ENCODE measurements at places on chromosomes 2 and 18. TPM values are rescaled to one million over a fixed set of nuclear protein-coding genes. Genes with fewer than 3 reads are reported as not detected.

- DNase-seq: no peak
These were observed 354.0 kb downstream of the LRRTM1 start for GRCh38 chr2:79950526-79950925.

DNA sequence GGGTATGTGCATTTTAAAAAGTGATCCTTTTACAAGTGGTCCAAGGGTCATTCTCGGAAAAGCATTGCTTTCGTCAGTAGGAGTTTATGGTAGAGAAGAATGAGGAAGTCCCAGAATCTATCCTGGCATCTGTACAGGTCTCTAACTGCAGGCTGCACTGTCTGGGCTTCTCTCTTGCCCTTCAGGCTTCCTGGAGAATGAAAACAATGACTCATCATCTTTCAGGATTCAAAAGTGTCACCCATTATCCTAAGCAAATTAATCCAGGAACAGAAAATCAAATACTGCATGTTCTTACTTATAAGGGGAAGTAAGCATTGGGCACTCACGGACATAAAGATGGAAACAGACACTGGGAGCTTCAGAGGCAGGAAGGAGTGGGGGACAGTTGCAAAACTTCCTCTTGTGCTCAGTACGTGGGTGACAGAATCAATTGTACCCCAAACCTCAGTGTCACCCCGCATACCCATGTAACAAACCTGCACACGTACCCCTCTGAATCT lies 60.2 kb upstream of the TXNDC2 start:
- DNase-seq: no peak

DNA sequence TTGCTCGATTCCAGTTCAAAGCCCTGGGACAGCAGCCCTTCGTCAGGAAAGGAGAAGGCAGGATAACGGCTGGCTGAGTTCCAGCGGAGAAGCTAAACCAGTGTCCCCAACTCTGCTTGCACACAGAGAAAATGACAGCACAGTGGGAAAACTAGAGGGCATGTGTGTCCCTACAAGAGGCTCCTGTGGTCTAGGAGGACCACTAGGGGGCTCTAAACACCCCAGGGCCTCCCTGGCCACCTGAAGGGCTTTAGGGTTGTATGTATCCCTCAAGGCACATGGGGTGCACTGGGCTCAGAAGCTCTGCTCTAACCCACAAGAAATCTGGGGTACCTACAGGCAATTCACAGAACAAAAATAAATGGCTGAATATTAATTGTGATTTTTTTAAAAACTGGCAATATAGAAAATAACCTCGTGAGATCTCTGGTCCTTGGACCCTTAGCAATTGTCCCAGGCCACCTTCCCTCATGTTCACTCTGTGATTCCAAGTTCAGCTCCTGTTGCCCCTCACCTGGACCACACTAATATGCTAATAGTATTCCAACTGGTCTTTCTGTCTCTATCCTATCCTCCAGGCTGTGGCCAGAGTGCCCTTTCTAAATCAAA lies 17.5 kb downstream of the STAT1 start:
- no peak for DNase-seq

GRCh38 chr18:12911025-12911928 lies 27.2 kb upstream of the PTPN2 start:
- peak; percentile 52 for DNase-seq

GRCh38 chr2:82317012-82317411 lies 2012.5 kb upstream of the LRRTM1 start:
- no peak for DNase-seq

- no peak for DNase-seq
These were observed 138.5 kb downstream of the MEP1B start for GRCh38 chr18:32328379-32328778.

- no peak for DNase-seq
These were observed 1.9 kb downstream of the ZNF236 start for GRCh38 chr18:76824145-76824676.

GRCh38 chr2:9993488-9994165 lies 42.1 kb downstream of the GRHL1 start:
- no peak for DNase-seq

GRCh38 chr2:197969391-197969893 lies 165.0 kb downstream of the PLCL1 start:
- no peak for DNase-seq

DNA sequence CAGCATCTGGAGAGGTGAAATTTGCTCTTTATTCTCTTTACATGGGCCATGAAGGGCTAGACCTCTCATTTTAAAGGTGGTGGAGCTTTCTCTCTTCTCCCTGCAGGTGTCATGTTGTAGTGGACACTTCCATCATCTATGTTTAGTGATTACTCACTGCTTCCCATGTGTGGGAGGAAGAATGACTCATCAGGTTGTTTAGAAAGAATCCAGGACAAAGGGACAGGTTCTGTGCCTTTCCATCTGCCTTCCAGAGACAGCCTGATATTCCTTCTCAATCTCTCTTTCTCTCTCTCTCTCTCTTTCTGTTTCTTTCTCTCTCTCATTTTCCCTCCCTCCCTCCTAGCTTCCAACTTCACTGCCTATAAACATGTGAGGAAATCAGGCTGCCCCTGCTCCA lies 38.7 kb downstream of the SCG2 start:
- no peak for DNase-seq

- DNase-seq: no peak
These were observed 2.2 kb downstream of the RELCH start for GRCh38 chr18:62189208-62189607.

DNA sequence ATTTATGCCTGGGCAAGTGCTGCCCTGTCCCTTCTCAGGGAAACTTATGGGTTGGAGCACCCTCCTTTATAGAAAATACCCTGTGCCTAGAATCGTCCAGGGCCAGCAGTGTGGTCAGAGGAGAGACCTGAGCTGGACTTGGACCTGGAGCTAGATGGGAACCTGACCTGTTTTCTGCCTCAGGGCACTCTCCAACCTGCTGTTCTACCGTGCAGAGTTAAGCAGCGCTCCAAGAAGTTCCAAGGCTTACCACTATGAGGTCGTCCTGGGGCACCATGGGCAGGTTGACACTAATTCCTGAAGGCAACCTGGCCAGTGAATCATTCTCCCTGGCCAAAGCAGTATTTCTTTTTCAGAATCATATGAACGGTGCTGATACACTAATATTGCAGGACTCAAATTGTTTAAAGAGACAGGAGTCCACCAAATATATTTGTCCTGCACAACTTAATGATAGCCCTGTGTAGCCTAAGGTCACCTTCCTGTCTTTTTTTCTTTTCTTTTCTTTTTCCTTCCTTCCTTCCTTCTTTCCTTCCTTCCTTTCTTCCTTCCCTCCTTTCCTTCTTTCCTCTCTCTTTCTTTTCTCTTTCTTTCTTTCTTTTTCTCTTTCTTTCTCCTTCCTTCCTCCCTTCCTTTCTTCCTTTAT lies 455.4 kb upstream of the HNMT start:
- DNase-seq: no peak

DNA sequence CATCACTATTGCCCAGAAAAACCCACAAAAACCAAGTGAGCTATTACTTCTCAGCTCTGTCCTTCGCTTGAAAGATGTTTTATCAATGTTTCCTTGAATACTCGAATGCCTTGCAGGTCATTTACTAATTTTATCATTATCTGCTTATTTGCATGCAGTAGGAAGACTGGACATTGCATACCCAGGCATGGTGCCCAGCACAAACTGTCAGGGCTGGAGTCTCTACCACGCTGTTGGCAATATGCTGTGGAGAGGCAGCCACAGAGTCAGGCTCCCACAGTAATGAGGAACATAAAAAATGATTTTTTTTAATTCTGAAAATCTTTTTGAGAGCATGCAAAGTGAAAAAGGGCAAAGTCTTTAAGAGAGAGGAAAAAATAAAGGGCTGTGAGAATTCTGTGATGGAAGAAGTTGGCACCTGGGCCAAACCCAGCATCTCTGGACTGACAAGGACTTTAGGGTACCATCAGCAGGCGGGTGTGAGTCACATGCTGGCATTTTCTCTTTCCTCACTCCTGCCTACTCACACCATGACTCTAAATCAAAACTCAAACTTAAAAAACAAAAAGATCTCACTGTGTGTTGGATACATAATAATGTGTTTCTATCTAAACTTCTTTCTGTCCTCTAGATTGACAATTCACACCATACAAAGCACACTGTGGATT lies 709.8 kb upstream of the FANCL start:
- DNase-seq: no peak

DNA sequence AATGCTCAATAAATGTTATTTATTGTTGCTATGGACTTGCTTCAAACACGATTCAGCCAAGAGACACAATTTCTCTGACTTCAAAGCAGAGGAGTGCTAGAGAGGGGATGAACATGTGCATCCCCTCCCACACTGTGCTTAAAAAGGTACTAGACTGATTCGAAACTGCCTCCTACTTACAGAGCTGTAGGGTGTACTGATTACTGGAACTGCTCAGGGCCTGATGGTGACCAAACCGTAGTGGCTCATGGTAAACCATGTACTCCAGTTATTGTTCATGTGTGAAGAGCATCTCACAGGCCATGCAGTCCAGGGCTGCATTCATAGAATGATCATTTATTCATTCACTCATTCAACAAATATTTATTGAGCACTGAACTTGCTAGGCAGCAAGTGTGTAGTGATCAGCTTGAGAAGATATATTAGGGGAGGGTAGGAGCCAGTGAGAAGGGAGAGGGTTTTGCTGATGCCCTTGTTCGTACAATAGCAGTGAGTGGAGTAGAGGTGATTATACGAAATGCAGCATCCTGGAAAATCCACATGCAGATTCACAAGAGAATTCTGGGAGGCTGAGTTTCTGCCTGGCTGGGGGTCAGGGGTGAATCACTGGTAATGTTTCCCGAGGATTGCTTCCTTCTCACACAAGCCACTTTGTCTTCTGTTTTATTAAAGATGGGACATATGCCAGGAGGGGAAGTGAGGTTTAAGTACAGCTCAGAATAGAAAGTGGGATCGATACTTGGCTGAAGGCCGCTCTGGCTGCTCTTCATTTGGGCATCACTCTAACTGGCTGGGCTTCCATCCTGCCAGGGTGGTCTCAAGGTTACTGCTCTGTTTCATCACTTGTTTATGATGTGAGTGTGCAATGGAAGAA lies 245.4 kb downstream of the RAD51AP2 start:
- DNase-seq: no peak

DNA sequence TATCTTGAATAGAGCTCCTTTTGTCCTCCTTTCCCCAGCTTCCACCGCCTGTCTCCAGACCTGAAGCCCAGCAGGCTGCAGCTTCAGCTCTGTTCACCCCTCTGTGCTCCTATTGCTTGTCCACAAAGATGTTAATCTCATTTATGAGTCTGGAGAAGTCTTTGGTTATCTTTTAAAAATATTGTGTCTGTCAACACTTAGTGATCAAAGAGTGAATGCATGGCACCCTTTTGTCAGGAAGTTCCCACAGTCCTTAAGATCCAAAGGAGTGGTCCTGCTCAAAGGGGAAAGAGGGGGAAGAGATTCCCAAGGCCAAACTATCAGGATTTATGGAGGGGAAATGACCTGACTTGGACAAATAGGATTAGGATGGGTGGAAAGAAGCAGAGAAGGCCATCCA lies 118.9 kb downstream of the ACAA2 start:
- no peak for DNase-seq

- DNase-seq: no peak
These were observed 77.3 kb upstream of the RPL31 start for GRCh38 chr2:100924520-100925451.

- no peak for DNase-seq
These were observed 99.3 kb downstream of the STK39 start for GRCh38 chr2:168147830-168148794.

DNA sequence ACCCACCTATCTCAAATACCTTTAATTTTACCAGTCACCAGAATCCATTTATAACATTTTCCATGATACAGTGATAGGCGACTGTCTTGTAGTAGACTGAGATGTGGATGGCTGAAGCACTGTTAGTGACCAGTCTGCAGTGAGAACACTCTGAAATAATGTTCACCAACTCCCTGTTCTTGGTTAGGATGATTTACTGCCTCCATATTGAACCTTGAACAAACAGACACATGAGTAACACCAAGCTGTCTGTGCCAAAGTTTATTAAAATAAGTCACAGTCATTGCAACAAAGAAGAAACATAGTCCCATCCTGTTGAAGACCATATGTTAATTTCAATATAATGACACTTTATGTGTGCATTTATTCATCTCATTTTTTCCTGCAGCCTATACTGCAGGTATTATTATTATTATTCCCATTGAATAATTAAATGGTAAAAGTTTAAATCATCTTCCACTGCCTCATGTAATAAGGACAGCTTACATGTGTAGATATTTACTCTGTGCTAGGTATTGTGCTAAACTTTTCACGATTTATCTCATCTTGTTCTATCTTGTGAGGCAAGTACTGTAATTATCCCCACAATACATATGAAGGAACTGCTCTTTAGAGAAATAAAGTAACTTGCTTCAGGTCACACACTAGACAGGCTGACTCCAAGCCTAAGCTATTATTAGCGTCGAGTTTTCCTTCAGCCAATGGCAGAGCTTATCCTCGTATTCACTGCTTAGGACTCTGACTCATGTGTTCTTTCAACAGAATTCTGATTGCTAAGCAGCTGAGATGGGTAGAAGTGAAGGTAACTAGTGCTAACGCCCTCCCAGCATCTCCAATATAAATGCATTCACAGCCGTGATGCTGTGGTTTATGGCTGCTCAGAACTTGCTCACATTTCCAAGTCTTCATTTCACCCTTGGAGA lies 62.5 kb downstream of the ONECUT2 start:
- DNase-seq: no peak

DNA sequence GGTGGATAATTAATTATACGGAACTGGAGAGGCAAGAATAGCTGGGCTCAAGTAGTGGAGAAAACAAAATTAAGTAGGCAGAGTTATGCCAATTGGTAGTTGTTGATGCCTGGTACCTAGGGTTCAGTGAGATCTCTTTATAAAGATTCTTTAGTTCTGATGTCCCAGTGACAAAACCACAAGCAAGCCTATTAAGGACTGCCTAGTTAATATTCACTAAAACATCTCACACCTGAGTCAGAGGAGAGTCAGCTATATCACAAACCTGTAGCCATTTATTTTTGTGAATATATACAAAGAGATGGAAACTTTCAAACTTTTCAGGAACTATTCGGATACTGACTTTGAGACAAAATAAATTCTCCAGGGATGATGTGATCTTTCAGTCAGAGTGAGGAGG lies 213.9 kb upstream of the CYP26B1 start:
- DNase-seq: no peak

- no peak for DNase-seq
These were observed 7.5 kb downstream of the C2orf49 start for GRCh38 chr2:105344704-105345345.

Gene SALL3
- total RNA-seq: not detected

Gene MEP1B
- total RNA-seq: 0.08 TPM

Gene ATL2
- 163 TPM for total RNA-seq

Gene TGFA
- 1.4 TPM for total RNA-seq

Gene UGT1A4
- 136 TPM for total RNA-seq

Gene HNRNPA3
- total RNA-seq: 61.9 TPM

Gene NAT8
- 10.7 TPM for total RNA-seq

Gene PROC
- total RNA-seq: 150 TPM

Gene ZAP70
- total RNA-seq: 1.4 TPM

Gene RAPH1
- total RNA-seq: 22.6 TPM

Gene SCN1A
- not detected for total RNA-seq

Gene UGT1A9
- total RNA-seq: 14.3 TPM

Gene TMEM87B
- total RNA-seq: 6.4 TPM

Gene CYP26B1
- total RNA-seq: 0.47 TPM

Data from liver (tissue), 10 donors.